ENCODE measurements at places on chromosomes 5 and 9. TPM values are rescaled to one million over a fixed set of nuclear protein-coding genes. Genes with fewer than 3 reads are reported as not detected.

TEX53 gene
- not detected for total RNA-seq

MRPS27 gene
- 130 TPM for total RNA-seq

EIF4E1B gene
- not detected for total RNA-seq

DEPDC1B gene
- 24.9 TPM for total RNA-seq

DNA sequence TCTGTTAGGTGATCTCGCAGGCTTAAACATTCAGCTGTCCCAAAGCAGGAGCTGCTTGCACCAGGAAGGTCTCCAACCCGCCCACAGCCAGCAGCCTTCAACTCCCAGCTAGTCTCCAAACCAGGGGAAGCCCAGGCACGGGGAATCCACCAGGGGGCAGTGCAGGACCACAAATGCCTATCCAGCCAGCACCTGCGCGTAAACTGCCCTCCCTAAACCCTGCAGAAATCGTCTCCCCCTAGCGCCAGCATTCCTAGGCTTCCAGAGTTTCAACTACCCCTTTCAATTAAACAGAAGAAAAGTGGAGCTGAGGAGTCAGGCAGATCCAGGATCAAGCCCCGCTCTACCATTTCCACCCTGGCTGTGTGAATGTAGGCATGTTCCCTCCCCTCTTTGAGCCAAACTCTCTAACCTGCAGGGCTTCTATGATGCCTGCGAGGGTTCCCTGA lies 72.0 kb downstream of the HRH2 start:
- peak; percentile 89 for DNase-seq

- DNase-seq = no peak
Measured at GRCh38 chr9:4873066-4873465, 80.3 kb downstream of the RCL1 start.

GRCh38 chr5:6812800-6813731 lies 99.8 kb downstream of the TENT4A start:
- no peak for DNase-seq

- DNase-seq = no peak
Measured at GRCh38 chr5:33115467-33115866, 325.3 kb upstream of the TARS1 start.

- DNase-seq = no peak
Measured at GRCh38 chr5:140136624-140137023, 10.9 kb downstream of the IGIP start.

DNA sequence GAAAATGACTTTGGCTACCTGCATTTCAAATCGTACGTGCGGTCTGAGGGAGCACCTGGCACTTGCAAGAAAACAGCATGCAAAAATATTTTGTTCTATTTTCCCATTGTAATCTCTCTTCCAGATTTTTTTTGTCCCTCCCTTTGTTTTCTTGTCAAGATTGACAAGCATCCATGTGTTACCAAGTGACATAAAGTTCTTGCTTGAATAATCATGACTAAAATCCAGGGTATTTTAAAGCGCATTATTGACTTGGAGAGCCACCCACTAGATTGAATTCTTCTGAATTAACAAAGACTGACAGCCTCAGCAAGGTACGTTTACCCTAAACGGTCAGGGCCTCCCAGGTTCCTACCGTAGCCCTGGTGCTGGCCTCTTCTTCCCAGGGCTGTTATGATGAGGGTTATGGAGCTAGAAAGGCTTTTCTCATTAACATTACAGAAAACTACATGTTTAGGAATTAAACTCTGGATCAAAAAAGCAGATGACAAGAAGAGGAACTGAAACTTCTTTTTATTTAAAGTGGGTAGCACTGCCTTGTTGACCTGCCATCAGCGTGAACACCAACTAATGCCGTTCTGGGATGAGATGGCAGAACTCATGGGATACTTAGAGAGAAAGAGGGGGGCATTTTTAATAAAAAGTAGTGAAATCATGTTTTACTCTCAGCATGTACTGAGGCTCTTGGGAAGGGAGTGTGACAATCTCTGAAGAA lies 297.0 kb downstream of the EFNA5 start:
- no peak for DNase-seq

- DNase-seq = peak; percentile 89
Measured at GRCh38 chr9:73149371-73150067, 2.1 kb upstream of the ANXA1 start.

- DNase-seq = peak; percentile 43
Measured at GRCh38 chr9:7103771-7104170, 346.0 kb downstream of the KDM4C start.

- DNase-seq = peak; percentile 40
Measured at GRCh38 chr9:78189461-78189860, 46.4 kb upstream of the CEP78 start.

- no peak for DNase-seq
Measured at GRCh38 chr9:115200711-115201505, 83.0 kb upstream of the TNC start.

- DNase-seq = no peak
Measured at GRCh38 chr9:92962303-92962649, 15.0 kb downstream of the FGD3 start.

All from HT1080 (cell line).